DMS 273 treated with DMSO at 0.1 percent for 48 hours (cell line): ENCODE measurements at places on chromosomes 12 and 14.
A peak's percentile ranks its signal among the peaks of the same experiment; 100 is the strongest.

GRCh38 chr12:77407931-77408330 is 342.6 kb upstream of the E2F7 start:
- DNase-seq, result no peak

DNA sequence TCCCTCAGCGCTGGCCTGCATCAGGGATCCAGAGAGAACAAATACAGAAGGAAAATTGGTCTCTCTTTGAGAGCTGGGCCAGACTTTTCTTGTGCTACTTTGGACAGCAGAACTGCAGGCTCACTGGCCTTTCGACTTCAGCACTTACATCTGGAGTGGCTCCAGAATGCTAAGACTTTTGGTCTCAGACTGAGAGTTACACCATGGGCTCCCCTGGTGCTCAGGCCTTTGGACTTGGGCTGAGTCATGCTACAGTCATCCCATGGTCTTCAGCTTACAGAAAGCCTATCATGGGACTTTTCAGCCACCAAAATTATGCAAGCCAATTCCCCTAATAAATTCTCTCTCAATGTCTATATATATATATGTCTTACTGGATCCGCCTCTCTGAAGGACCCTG is 9.0 kb upstream of the CD163 start:
- no peak for DNase-seq

GRCh38 chr12:95326445-95326844 is 108.8 kb downstream of the VEZT start:
- DNase-seq, result no peak

DNA sequence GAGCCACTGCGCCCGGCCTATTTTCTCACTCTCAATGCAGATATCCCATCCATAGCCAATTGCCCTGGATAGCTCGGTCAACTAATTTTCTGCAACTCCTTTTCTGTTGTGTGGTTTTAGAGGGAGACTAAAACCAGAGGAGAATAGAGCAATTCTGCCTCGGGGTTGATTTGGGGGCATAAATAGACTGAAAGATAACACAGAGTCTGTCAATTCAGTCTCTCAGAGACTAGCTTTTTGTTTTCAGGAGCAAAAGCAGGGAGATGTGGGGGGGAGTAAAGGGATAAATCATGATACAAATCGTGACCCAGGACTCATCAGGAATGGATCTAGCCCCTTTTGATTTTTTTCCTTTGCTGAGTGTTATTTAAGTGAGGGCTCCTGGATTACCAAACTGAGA is 6.5 kb downstream of the COPZ1 start:
- DNase-seq, result no peak

DNA sequence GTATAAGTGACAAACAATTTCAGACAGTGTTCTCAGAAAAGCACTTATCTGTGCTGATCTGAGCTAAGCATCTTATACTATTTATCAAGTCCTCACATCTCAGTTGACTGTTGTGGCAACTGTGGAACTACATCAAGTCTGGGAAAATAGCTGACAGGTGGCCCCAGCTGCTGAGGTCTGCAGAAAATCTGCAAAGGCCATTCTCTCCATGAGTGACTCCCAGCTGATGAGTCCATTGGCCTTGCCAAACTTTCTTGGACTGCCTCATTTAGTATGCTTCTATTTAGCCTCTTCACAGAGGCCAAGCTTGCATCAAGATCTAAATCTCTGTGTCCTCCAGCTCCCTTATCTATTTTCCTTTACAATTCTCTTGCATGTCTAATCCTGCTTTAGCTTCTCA is 174.5 kb upstream of the RBM19 start:
- no peak for DNase-seq

DNA sequence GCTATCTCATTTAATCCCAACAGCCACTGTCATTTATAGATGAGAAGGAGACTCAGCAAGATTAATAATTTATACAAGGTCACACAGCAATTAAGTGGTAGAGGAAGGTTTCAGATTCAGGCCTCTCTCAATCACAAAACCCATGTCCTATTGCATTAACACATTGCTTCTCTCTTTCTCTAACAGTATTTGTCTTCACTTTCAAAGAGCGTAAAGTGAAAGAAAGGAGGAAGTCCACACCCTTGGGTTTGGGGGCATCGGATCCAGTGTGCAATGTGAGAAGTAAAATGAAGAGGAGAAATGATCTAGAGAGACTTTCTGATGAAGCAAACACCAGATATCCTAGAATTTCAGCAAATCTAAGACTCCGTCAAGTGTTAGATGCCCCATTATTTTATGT is 7.0 kb upstream of the VRK1 start:
- no peak for DNase-seq

DNA sequence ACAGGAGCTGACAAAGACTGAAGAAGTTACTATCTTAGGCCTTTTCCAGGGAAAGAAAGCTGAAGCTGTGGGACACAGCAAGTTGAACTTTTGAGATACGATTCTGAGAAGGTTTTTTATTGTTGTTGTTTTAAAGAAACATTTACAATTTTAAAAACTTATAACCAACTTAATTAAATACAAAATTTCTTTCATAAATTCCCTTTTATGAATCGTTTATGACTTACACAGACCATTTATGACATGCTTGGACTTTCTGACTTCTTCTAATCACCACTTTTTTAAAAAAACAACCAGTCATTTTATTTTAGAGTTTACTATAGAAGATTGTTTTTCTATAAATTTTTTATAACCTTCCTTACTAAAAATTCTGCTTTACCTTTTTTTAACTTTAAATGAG is 68.7 kb downstream of the DHRS2 start:
- DNase-seq, result no peak

- DNase-seq, result no peak
Measured at GRCh38 chr12:54384591-54385041, at the start of gene ZNF385A. TSS of gene ZNF385A (minus strand) at chr12:54384733. CDS start at chr12:54384514, 219 bp downstream.

- no peak for DNase-seq
Measured at GRCh38 chr12:26493656-26494055, 298.3 kb downstream of the SSPN start.

GRCh38 chr14:51283402-51284085 is 43.5 kb downstream of the TMX1 start:
- DNase-seq, result peak; percentile 88

GRCh38 chr12:43988838-43989560 is 153.1 kb downstream of the TMEM117 start:
- no peak for DNase-seq

- DNase-seq, result no peak
Measured at GRCh38 chr14:65226824-65227604, 124.7 kb upstream of the MAX start.

GRCh38 chr12:26317942-26318575 is 122.7 kb downstream of the SSPN start:
- DNase-seq, result no peak

- DNase-seq, result no peak
Measured at GRCh38 chr12:45626965-45627364, 102.5 kb upstream of the ARID2 start.

- no peak for DNase-seq
Measured at GRCh38 chr14:53310412-53310811, 157.3 kb upstream of the DDHD1 start.

- DNase-seq, result no peak
Measured at GRCh38 chr14:94673071-94673470, 60.9 kb downstream of the SERPINA3 start.

DNA sequence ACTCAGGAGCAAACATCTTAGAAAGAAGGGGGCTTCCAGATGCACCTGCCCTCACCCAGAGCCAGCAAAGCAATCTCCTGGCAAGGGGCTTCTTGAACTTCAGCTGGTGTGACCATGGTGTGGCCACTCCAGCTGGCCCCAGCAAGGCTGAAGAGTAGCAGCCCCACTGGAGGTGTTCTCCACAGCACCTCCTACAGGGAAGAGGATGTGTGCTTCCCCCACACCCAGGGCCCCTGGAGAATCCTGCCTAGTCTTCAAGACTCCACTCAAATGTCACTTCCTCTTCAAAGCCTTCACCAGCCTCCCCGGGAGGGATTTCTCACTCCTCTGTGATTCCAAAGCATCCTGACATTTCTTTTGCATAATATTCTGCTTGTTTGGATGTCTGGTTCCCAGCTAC is 8.5 kb downstream of the RAB15 start:
- DNase-seq, result no peak
